ENCODE measurements at places on chromosomes 5 and 9.

DNA sequence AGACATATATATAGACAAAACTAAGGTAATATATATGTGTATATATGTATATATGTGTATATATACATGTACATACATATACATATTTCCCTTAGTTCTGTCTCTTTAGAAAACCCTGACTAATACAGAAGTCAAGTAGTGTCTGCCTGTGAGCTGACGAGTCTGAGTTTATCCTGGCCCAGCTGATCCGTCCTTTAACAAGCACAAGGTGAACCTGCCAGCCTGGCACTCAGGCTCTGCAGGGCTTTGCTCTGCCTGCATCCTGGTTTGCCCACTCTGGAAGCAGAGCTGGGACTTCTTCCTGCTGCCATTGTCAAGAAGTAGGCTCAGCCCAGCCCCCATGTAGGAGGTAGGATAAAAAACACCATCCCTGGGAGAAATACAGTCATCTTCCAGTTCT, 388.0 kb downstream of the ICE1 start:
- DNase-seq, result no peak

DNA sequence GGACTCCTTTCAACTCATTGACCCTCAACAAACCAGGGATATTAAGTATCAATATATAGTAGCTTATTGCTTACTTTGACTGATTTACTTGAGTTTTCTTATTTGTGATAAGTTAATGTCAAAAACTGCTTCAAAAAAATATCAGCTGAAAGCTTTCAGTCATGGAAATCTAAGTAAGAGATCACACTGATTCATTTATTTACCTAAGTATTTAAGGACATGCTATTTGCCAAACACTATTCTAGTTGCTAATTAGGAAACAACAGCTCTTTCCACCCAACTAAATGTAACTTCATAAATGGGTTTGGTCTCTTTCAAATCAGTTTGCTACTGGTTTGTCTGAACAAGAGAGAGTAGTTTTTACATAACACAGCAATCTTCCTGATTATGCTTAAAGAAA, 48.2 kb downstream of the CHD1 start:
- no peak for DNase-seq

- DNase-seq, result peak; percentile 26
These were observed 13.2 kb upstream of the BOD1 start for GRCh38 chr5:173629628-173630027.

DNA sequence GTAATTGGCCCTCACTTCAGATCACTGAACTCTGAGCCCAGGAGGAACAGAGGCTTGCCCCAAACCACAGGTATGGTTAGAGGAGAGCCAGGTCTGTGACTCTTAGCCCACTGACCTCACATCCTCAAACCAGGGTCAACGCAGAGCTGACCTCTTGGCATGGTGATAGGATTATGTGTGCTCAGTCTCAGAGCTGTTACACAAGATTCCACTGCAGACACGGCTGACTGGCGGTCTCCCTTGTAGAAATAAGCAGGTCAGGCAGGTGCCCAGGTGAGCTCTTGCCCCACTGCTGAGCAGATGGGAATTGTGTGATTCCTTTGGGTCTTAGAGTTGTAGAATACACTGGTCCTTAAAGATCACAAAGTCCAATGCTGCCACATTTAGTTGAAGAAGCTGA, 66.0 kb upstream of the PITX1 start:
- no peak for DNase-seq

- no peak for DNase-seq
These were observed 217.6 kb downstream of the ZNF608 start for GRCh38 chr5:124528838-124529237.

- peak; percentile 93 for DNase-seq
These were observed 26.6 kb downstream of the GRAMD2B start for GRCh38 chr5:126449751-126450271.
